ENCODE measurements at places on chromosomes 1 and 21.

GRCh38 chr21:27333096-27333495, 366.2 kb upstream of the ADAMTS5 start:
- no peak for DNase-seq

GRCh38 chr1:213277036-213277435, 226.0 kb downstream of the RPS6KC1 start:
- no peak for DNase-seq

- peak; percentile 94 for DNase-seq
These were observed at the start of gene CFAP45 for GRCh38 chr1:159900086-159900680. Gene CFAP45 (minus strand): TSS chr1:159900165. CDS start chr1:159900098, 67 bp downstream.

DNA sequence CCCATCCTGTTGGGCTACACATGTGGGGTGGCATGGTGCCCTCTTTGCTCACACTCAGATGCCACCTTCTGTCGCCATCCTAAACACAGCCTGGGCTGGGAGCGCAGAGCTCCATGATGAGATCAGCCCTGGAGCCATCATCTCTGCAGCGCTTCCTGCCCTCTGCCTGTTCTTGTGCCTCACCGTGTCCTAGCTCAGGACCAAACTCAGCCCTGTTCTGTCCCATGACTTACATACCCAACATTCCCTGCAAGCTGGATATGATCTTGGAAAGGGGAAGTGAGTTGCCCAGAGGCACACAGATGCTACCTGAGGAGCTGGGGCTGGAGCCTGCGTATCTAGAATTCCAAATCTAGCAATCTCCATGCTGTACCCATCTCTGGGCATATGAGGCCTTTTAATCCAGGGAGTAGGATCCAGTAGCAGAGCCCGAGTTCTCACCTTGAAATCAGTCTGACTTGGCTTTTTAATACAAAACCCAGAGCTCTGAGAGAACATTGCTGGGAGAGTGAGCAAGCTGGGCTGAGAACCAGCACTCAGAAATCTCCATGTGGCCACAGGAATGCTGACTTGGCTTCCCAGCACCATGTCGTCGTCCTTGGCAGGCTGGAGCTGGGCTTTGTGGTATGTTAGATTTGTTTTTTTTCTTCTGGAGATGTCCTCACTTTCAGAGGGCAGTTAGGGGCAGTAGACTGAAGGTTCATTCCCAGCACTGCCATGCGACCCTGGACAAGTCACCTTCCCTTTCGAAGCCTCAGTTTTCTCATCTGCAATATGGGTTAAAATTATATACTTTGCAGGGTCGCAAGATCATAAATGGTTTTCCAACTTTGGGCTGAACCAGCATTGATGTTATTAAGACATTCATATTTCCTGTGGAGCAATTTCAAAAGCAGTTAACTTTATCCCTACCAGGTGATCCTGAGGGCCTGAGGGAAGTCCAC, 2.6 kb downstream of the ALPL start:
- DNase-seq: peak; percentile 92

DNA sequence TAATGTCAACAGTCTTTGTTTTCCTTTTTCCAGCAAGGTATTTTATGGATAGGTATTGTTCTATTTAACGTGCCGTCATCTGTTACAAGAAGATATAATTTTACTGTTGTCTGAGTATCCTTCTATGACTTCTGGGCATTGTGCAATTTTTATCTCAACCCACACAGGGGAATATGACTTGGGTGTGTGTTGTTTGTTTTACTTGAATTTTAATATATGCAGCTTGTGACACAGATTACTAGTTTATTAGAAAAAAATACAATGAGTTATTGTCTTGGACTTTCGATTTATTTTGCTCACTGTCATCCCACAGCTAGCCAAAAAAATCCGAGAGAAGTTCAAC, 111.9 kb downstream of the CACHD1 start:
- DNase-seq: no peak

DNA sequence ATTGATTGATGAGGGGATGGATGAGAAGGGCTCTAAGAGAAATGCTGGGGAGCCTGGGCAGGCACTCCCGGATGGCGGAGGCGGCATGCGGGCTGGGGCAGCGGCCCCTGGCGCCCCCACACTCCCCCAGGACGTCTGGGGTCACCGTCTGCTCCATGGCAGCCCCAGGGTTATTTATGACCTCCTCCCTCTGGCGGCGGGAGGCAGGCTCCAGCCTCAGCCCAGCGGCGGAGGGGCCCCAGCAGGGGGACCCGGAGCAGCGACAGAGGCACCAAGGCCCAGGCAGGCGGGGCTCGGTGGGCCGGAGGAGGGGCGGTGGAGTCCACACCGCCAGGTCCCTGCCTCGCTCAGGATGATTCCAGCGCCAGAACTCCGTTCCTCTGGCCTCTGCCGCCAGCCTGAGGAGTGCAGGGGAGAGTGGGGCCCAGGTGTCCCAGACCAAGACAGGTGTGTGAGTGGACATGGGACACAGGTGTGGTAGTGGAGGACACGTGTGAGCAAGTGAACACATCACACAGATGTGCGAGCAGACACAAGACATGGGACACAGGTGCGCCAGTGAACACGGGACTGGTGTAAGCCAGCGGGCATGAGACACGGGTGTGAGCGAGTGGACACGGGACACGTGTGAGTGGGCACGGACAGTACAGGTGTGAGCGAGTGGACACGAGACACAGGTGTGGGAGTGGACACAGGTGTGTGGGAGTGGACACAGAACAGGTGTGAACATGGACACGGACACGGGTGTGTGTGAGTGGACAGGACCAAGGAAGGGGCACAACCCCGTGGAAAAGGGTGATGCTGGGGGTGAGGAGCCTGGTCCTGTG, 2.5 kb upstream of the SAMD11 start:
- no peak for DNase-seq

GRCh38 chr1:99546432-99547416, 99.2 kb upstream of the PALMD start:
- DNase-seq: no peak

DNA sequence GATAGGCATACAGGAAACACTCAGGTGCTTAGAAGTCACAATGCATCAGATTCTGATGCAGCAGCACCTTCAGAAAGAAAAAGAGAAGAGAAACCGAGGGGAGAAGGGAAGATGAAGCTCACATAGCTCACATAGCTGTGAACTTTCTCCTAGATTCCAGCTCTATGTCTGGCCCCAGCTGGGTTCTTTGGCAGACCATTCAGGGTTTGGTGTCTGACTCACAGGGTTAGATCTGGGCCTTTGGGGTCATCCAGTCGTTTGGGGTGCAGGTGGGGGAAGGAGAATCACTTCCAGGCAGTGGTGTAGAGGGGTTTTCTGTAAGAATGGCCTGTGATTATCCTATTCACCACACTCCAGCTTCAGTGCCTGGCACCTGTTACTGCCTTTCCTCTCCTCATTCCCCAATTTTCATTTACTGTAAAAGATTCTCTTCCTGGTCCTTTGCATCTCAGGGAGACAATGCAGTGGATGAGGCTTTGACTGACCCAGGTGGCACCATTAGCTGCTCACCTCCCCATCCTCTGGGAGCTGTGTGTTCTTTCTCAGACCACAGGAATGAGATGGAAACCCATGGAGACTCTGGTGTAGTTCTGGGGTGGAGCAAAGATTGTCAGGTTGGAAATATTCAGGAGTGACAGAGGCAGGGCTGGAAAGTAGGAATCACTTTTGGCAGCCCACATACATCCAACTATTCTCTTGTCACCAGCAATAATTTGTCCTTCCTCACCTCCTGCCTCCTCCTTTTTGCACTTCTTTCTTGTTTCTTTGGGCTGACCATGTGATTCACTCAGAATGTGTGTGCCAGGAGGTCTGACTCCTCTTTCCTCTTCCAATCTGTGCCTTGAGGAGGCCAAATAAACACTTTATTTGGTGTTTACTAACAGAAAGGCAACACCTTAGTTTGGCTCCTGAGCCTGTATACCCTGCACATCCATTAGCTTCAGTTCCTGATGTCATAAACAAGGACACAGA, 103.3 kb downstream of the PAPPA2 start:
- DNase-seq: no peak

DNA sequence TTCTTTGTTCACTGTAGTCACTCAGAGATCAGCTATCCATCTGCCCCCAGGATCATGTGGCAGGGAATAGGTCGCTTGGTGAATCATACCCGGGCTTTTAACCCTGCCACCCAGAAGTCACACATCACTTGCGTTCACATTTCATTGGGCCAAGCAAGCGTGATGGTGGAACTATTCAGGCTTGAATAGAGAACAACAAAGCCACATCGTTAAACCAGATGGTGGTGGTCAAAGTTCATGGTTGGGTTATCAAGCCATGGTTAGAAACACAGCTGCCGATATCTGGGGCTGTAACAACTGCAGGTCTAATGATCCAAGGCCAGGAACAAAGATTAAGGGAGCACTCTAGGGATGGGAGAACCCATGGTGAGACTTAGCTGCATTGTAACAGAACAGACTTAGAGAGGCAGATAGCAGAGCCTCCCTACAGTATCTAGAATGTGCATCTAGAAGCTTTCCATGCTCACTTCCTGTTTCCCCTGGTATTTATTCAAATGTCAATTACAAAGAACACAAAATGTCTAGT, 40.0 kb upstream of the PTPRC start:
- no peak for DNase-seq

DNA sequence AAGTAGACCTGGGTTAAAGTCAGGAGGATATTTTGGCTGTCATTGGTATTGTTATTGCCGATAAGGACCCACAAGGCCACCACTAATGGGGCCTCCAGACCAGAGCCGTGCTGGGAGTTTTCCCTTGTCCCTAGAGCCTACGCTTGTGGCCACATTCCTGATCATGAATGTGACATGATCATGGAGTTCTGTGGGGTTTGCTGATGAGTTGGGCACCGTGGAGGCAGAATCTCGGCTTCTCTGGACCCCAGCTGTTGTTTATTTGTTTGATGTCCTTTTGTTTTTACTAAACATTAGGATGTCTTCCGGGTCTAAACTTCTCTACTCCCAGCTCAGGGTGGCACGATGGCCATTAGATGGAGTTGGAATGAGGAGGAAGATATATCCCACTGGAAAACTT, 74.9 kb upstream of the TMPRSS2 start:
- DNase-seq: peak; percentile 54

DNA sequence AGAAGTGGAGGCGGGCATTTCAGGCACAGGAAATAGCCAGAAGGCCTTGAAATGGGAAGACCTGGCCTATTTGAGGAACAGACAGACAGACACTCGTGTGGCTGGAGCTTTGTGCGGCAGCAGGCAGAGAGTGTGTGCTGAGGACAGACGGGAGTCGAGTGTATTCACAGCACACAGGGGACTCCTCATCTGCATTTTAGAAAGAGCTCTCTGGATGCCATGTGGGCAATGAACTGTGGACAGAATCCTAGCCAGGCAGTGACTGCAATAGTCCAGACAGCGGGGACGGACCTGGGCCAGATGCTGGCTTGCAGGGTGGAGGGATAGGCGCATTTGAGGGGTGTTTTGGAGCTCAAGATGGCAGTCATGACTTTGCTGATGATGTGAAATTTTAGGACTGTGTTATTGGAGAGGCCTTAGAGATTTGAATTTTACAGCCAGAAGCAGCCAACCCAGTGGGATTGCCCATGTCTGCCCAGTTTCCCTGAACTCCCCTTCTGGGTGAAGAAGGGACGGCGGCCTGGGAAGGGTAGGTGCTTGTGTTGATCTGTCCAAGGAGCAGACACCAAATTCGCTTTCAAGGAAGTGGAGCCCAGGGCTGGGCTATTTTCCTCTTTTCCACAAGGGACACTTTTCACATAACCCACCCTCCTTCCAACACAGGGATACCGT, 43.7 kb downstream of the CHAF1B start:
- DNase-seq: no peak

Data from lower leg skin (tissue), 4 donors.